Spleen (tissue), 13 donors: ENCODE measurements at places on chromosomes 5 and 9. TPM values are rescaled to one million over a fixed set of nuclear protein-coding genes. Genes with fewer than 3 reads are reported as not detected.

DNA sequence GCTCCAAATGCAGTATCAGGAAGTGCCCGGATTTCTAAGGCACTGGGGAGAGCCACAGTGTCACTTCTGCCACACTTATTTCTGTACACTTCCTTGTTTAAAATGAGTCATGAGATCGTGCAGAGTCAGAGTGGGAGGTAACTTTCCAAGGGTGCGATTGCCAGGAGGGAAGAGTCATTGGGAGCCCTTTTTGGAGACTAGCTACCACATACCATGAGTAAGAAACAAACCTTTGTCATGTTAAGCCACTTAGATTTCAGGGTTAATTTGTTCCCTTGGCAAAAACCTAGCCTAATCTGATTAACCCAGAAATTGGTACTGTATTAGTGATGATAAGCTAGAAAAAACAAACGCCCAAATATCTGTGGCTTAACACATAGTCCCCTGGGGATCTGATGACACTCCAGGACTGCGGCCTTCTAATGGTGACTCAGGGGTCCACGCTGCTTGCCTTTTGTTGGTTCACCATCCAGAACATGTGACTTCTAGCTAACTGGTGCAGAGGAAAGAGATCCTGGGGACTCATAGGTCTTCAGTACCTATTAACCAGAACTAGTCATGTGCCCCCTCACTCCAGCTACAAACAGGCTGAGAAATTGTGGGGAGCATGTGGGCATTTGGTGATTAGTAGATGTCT is 48.6 kb upstream of the TLE1 start:
- DNase-seq, result no peak

DNA sequence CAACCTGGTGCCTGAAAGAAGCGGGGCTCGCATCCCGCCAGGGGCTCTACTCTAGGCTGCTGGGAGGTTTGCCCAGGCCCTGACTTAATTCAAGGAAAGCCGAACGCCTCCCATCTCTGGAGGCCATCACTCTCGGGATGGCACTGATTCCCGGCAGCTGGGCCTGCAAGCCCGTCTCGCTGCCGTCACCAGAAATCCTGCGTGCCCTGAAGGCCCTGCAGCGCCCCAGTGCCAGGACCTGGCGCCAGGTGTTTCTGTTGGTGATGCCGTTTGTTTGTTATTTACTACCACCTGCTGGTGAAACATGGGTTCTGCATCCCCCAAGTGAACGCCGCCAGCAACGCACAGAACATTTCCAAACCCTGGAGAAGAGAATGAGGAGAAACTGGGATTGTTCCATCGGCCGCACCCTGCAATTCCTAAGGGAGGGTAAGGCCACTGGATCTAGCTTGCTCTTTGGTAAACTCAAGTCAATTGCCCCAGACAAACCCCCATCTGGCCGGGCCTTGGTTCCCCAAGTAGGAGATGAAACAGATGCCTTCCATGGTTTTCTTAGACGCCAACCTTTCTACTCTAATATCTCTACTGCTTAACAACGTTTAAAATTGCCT is 77.9 kb downstream of the AK8 start:
- DNase-seq, result peak; percentile 85

Gene ZNF618
- total RNA-seq, result 14.8 TPM

GRCh38 chr9:109989296-109989695 is 209.3 kb downstream of the PALM2AKAP2 start:
- DNase-seq, result no peak

DNA sequence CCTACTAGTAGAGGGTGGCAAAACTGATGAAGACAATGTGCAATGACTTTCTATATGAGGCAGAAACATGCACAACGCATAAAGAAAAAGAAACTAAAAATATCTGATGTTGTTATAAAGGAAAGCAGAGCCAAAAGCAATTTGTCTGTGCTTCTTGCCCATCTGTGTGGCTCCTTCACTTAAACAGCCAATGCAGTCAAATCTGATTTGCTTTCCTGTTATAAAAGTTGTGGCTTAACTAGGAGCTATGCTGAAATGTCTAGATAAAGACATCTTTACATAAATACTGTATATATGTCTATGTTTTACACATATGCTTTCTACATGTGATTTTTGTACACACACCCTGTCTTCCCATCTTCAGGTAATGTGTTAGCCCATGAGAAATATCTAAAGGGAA is 508.2 kb downstream of the CETN3 start:
- no peak for DNase-seq

Gene DOK3
- total RNA-seq, result 231 TPM

Gene GCNT4
- 3.8 TPM for total RNA-seq

- DNase-seq, result no peak
Measured at GRCh38 chr5:68405026-68405684, 189.6 kb downstream of the PIK3R1 start.

GRCh38 chr5:6554812-6555211 is 78.0 kb downstream of the NSUN2 start:
- DNase-seq, result no peak

GRCh38 chr5:143446535-143447226 is 43.2 kb upstream of the NR3C1 start:
- DNase-seq, result no peak

Gene RNF183
- not detected for total RNA-seq

GRCh38 chr9:19976226-19976625 is 187.4 kb upstream of the SLC24A2 start:
- DNase-seq, result no peak

GRCh38 chr5:133240425-133241091 is 188.7 kb downstream of the HSPA4 start:
- DNase-seq, result peak; percentile 40

GRCh38 chr5:151677776-151678545 is 8.8 kb downstream of the SPARC start:
- no peak for DNase-seq
